Natural killer cell treated with Interleukin-12 subunit alpha and Interleukin-12 subunit beta and Interleukin-15 and Interleukin-18, amount 100 ng/mL, for 72 hours (primary cell): ENCODE measurements at places on chromosomes 13 and 19. TPM values are rescaled to one million over a fixed set of nuclear protein-coding genes. Genes with fewer than 3 reads are reported as not detected.

Gene LILRB5
- not detected for total RNA-seq

Gene LCP1
- 844 TPM for total RNA-seq

Gene PLVAP
- not detected for total RNA-seq

Gene SUPT20H
- total RNA-seq = 83.9 TPM

Gene NKPD1
- 0.22 TPM for total RNA-seq

Gene ZNF90
- total RNA-seq = 7.9 TPM

Gene SIRT6
- 56.7 TPM for total RNA-seq

Gene WDR87
- not detected for total RNA-seq

Gene ZNF724
- total RNA-seq = 9.3 TPM

Gene MAMSTR
- 1.2 TPM for total RNA-seq

Gene TEX101
- total RNA-seq = not detected

Gene MISP3
- 0.59 TPM for total RNA-seq

Gene CGB3
- not detected for total RNA-seq

Gene PLIN5
- total RNA-seq = not detected

Gene MEIOSIN
- not detected for total RNA-seq

Gene CAB39L
- 8.1 TPM for total RNA-seq

Gene FEM1A
- 19.7 TPM for total RNA-seq

Gene LGI4
- not detected for total RNA-seq

Gene MYH14
- not detected for total RNA-seq

Gene SLC5A5
- total RNA-seq = 0.57 TPM

Gene IQCN
- 4.0 TPM for total RNA-seq

Gene PIK3R2
- 12.6 TPM for total RNA-seq

Gene NR2F6
- total RNA-seq = 2.7 TPM

Gene PCDH8
- not detected for total RNA-seq
